SJSA1 (cell line): ENCODE measurements at places on chromosomes 3 and 15.

DNA sequence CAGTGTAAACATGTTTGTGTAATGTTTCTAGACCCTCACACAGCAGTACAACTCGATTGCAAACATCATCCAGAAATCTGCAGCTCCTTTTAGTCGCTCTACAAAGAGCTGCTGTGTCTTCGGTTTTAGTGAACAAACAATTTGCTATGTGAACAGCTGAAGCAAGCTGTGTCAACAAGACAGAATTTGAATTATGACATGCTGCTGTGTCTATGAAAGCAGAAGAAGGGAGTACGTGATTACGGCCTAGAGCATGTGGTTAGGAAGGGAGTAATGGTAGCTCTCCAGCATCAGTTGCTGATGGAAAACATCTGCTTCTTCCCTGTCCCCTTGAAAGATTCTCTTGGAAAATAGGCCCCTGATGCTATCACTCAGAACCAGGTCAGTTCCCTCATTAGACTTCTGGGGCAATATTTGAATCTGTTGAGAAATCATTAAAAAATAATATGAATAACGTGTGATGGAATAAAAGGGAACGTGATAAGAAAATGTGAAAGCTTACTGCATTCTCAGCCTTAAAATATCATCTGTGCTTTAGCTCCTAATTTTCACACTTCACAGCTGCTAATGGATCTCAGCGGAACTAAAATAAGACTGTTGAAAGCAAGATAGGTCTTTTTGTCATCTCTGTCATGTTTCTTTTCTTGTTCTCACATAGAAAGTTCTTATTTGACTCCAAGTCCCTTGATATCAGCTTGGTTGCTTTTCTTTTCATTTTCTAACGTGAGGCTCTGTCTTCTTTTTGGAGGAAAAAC is 891.5 kb downstream of the ROBO2 start:
- DNase-seq = no peak

DNA sequence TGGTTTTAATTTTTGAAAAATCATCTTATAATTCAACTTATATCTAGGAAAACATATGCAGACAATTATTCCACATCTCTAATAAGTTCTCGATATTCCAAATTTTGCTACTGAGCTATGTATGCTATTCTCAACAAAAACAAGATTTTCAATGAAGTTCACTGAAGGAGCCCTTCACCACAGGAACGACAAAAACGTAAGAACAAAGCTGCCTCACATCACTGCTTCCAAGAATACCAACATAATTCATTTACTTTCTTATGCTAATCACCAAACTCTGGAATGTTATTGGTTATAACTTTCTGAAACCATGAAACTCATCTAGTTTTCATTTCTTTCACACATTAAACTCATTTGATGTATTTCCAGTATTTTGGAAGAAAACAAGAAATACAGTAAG is 49.7 kb downstream of the GNB4 start:
- no peak for DNase-seq

DNA sequence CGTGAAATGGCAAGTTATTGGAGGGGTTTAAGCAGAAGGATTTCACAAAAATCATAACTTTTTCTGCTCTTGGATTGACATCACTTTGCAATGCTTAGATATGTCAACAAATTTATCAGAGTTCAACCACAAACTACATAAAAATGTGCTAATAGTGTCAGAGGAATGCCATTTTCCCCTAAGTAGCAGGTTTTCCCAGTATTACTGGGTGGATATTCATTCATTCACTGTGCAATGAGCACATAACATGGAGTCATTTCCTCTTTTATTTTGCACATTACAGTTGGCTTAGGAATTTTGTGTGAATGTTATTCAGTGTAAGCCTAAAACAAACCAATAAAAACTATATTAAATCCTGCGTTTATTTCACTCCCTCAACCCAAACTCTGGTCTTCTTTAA is 537.3 kb upstream of the MCTP2 start:
- DNase-seq = no peak

DNA sequence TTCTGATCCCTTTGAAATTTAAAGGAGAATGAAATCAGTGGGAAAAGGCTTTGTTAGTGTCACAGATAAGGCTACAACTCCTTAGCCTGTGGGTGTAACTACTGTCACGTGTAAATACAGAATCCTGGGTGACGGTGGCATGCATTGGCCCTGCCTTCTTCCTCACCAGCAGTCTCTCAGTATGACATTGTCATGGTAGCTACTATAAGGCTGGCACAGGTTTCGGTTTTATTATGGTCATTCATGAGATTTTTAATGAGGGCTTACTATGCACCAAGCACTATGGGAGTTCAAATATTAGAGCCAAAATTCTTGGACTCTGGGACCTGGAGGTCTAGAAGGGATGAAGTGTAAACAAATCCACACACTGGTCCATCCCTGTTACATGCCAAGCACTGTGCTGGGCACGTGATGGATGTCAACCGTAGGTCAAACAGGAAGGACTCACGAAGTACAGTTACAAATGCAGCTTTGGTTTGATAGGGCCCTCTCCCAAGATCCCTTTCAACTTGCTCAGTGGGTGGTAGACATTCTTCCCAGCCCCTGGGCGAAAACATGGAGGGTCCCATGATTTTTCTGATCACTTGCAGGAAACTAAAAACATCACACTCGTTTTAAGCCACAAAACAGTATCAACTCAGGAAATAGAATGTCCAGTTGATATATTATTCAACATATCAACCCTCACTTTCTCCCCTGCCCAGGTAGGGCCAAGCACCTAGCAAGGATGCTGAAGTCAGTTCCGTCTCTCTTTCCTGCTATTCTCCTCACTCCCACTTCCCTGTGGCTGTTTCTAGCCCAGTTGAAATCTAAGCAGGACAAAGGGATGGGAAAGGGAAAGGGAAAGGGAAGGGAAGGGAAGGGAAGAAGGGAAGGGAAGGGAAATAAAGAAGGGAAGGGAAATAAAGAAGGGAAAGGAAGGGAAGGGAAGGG is 25.3 kb downstream of the BFSP2 start:
- DNase-seq = no peak

DNA sequence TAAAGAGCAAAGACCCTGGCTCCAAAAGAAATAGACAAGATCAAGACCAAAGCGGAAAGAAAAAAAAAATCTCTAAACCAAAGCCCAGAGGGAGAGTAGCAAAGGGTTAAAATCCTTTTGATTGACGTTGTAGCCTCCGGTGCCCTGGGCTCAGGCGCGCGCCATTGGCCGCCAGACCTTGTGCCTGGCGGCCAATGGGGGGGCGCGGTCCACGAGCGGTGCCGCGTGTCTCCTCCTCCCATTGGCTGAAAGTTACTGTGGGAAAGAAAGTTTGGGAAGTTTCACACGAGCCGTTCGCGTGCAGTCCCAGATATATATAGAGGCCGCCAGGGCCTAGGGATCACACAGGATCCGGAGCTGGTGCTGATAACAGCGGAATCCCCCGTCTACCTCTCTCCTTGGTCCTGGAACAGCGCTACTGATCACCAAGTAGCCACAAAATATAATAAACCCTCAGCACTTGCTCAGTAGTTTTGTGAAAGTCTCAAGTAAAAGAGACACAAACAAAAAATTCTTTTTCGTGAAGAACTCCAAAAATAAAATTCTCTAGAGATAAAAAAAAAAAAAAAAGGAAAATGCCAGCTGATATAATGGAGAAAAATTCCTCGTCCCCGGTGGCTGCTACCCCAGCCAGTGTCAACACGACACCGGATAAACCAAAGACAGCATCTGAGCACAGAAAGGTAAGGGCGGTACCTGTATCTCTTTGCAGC is at the start of gene HES1:
TSS of gene HES1 (plus strand) at position 343 of the 713 bp plus-strand sequence. CDS start at position 576, 233 bp downstream.
- DNase-seq = peak; percentile 95

GRCh38 chr3:179801263-179801662 is 148.4 kb downstream of the USP13 start:
- no peak for DNase-seq

DNA sequence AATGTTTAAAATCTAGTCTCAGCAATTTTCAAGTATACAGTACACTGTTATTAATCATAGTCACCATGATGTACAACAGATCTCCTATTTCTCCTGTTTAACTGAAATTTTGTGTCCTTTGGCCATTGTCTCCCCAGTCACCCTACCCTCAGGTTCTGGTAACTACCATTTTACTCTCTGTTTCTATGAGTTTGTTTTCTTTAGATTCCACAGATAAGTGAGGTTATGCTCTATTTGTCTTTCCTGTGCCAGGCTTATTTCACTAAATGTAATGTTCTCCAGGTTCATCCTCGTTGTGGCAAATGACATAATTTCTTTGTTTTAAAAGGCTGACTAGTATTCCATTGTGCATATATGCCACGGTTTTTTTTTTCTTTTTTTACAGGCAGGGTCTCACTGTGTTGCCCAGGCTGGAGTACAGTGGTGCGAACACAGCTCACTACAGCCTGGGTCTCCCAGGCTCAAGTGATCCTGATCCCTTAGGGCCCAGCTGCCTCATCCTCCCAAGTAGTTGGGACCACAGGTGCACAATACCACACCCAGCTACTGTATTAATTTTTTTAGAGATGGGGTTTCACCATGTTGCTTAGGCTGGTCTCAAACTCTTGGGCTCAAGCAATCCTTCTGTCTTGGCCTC is 50.0 kb downstream of the RAB7A start:
- peak; percentile 37 for DNase-seq

GRCh38 chr3:10778492-10779292 is 37.3 kb upstream of the SLC6A11 start:
- no peak for DNase-seq

DNA sequence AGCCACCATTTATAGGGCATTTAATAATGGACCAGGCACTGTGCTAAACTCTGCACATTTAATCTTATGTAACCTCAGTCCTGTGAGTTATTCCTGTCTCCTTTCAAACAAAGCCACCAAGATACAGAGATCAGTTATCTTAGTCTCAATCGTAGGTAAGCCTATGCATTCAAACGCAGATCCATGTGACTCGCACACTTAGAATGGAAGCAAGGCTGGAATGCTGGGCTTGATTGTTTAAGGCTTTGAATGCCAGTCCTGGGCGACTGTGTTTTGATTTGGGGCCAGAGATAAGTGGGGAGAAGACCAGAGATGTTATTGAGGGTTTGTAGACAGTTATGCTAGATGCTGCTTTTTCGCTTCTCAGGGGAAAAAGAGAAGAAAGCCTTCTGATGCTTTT is 22.2 kb downstream of the MED12L start:
- DNase-seq = no peak

GRCh38 chr3:24154013-24154695 is 209.1 kb downstream of the NR1D2 start:
- DNase-seq = no peak

DNA sequence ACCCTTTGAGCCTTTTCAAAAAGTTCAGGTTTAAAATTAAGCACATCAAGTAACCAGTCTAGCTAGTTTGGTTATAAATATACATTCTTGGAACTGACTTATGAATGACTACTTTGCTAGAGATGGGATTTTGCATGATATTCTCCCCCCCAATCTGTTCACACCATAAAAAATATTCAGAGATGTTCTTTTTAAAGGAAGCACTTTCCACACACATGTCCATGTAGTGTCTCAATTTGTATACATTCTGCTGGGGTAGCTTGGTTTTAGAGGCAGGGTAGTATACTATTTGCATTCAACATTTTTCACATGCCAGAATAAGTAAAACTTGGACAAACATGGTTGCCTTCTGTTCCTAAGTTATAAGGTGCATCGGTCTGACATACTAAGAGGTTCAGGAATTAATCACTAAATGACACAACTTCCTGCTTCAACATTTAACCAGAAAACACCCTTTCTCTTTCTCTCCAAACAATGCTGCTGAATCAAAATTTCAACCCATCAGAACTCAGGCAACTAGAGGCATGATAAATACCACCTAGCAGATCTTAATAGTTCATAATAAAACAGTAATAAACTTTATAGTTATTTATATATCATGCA is 57.0 kb downstream of the SUMF1 start:
- no peak for DNase-seq

- DNase-seq = peak; percentile 94
Measured at GRCh38 chr3:119310071-119310470, 15.9 kb downstream of the ARHGAP31 start.

GRCh38 chr15:71096676-71097075 is 18.6 kb upstream of the THSD4 start:
- no peak for DNase-seq

GRCh38 chr3:30970183-30970582 is 75.7 kb upstream of the GADL1 start:
- DNase-seq = peak; percentile 16

DNA sequence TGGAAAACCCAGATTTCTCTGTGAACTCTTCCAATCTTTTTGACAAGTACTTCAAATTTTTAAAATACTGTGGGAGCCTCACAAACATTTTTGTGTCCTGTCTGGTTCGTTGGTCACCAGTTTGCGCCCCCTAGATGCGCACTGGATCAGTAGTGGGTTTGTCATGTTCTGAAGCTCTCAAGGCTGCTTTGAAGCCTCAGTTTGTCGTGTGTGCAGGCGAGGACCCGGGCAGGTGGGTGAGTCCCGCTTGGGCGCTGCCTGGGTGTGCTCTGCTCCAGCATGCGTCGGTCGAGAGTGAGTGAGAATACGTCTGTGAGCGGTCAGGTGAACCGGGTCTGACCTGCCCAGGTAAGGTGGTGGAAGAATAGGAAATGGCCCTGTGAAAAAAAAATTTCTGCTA is 17.3 kb upstream of the AEN start:
- no peak for DNase-seq

- no peak for DNase-seq
Measured at GRCh38 chr3:108177536-108177935, 44.7 kb downstream of the IFT57 start.

GRCh38 chr3:59771768-59772181 is 722.0 kb upstream of the CFAP20DC start:
- peak; percentile 68 for DNase-seq

- no peak for DNase-seq
Measured at GRCh38 chr3:89340408-89340807, 233.0 kb downstream of the EPHA3 start.

DNA sequence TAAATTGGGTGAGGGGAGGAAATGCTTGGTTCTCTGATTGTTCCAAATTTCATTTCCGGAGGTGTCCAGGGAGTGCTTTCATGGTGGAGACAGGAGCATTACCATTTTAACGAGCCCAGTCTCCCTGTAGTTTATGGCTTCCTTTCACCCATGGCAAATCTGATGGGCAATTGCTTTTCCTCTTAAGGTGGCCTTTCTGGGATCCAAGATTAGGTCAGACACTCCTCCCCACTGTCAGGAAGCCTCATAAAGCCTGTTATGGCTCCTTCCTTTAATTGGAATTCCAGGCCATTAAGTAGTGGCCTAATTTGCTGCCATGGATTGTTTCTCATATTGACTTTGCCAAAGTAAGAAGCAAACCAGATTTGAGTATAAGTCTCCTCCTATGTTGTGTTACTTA is 157.8 kb downstream of the PDCD6IP start:
- no peak for DNase-seq

GRCh38 chr3:138369151-138369900 is 20.9 kb downstream of the MRAS start:
- DNase-seq = peak; percentile 96

DNA sequence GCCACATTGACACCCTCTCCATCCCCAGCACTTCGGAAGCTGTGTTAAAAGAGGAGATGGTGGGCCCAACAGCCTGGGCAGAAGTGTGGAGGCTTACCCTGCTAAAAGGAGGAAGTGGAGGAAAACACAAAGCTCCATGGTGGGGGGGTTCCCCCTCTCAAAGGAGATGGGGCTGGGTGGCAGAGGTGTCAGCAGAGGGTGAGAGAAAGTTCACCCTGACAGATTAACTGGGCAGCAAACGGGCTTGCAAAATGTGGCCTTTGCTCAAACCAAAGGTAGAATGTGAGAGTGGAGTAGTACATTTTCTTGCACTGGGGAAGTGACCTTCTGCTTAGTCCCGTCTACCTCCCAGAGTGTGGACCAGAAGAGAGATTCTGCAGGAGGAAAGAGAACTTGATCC is 44.7 kb downstream of the MYO1E start:
- DNase-seq = no peak

GRCh38 chr15:51077221-51078153 is 17.2 kb downstream of the TNFAIP8L3 start:
- DNase-seq = no peak
